ENCODE measurements at places on chromosomes 2 and 18.

- DNase-seq: peak; percentile 51
These were observed 232.4 kb downstream of the CD226 start for GRCh38 chr18:69715191-69715795.

DNA sequence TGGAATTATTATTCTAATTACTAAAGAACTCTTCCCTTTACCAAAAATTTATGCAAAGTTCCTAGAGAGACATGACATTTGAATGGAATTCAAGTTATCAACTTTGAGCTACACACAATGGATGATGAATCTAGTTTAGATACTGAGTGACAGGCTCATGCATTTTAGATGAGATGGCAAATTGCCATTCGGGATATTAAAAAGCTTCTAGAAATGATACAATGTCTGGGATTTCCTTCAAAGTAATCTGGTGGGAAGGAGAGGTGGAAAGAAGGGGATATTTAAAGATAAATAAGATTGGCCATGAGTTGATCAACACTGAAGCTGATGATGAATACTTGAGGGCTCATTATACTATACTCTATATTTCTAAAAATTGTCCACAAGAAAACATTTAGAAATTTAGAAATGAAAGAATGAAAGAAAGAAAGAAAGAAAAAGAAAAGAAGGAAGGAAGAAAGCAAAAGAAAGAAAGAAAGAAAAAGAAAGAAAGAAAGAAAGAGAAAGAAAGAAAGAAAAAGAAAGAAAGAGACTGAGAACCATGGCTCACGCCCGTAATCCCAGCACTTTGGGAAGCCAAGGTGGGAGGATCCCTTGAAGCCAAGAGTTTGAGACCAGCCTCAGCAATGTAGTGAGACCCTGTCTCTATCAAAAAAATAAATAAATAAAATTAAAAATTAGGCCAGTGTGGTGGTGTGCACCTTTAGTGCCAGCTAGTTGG lies 62.6 kb upstream of the NEDD4L start:
- no peak for DNase-seq

DNA sequence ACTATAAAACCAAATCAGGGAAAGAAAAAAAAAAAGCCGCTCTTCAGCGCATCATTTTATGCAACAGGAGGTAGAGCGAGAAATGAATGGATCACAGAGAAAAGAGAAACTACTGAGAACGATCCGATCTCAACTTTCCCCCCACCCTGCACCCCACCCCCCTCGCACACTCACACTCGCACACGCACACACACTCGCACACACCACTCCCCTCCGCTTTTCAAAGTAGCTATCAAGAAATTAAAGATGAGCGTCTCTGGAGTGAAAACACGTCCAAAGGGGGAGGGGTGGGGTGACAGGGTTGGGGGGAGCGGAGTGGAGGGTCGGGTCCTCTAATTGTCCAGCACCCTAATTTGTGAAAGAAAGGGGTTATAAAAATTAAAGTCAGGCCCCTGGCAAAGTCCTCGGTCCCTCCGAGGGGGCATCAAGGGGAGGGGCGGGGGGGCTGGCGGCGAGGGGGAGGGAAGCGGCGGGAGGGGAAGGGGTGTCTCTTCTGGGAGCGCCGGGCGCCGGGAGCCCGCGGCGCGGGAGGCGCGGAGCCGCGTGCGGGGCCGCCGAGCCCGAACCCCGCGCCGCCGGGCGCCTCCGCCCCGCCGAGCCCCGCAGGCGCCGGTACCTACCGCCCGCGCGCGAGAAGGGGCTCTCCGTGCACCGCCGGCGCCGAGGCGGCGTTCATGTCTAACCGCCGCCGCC lies 428 bp downstream of the TCF4 start:
- no peak for DNase-seq

GRCh38 chr2:21011453-21011852 lies 32.4 kb downstream of the APOB start:
- DNase-seq: no peak

DNA sequence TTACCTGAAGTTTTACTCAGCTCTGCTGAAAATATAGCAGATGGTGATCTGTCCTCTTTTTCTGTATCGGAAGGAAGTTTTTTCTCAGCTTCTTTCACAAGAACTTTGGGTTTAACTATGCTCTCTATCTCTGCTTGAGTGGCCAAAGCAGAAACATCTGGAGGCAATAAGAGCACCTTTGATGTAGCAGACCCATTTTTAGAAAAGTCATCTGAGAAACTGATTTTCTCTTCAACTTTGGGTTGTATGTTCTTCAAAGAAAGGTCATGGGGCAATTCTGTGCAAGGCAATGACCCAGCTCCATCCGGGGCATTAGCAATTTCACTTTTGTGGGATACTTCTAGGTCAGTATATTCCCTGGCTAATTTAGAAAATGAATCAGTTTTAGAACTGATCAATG lies 25.2 kb downstream of the RTN4 start:
- no peak for DNase-seq

DNA sequence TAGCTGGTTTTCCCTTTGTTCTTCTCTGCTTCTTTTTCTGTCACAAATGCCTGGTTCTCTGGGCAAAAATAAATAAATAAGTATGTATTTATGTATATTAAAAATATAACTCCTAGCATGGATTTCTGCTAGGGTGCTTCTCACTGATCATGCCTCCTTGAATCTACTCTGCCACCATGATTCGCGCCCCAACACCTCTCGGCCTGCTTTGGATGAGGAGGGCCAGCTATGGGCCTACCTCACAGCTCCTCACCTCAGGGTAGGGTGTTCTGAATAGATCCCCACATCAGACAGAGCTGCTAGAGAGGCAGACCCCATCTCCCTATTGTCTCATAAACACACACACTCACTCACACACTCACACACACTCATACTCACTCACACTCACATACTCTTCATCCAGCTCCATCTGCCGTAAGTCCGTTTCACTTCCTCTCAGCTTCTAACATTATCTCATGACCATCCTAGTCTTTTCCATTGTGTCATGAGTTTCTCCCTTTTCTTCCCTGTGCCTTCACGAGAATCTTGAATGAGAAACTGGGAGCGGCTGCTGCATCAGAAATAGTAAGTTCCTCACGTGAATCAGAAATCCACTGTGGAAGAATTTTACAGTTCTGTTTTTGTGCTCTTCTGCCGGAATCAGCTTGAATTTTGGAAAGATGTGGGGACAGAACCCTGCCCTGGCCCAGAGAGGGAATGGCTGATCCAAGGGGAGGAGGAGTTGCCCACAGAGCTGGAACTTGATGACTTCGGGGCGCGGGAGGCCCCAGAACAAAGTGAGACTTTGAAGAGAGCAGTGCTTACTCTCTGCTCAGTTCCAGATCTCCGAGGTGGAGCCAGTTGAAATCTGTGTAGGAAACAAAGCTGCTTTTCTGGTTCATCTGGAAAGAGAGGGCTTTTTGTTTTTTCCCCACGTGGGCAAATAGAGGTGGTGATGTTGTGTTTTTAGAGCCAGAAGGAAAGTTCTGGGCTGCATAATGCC lies 20.9 kb downstream of the ANXA4 start:
- no peak for DNase-seq

GRCh38 chr2:29898999-29899398 lies 22.4 kb downstream of the ALK start:
- DNase-seq: no peak

GRCh38 chr2:168948621-168949212 lies 47.6 kb downstream of the G6PC2 start:
- DNase-seq: no peak

DNA sequence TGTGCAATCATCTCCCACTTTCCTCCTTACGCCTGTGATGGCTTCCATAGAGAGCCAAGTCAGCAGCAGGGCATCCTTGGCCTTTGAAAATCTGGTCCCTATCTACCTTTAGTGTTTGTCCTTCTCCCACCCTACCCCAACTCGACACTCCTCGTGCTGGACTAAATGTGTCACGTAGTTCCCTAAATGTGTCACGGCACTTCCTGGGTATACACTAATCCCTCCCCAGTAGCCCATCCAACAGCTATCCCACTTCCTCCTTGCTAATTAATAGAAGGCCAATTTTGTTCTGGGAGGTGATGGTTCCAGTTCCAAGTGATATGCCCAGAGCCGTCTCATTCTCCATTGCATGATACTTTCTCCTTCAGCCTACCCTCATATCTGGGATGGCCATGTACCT lies 36.5 kb upstream of the ZFP36L2 start:
- DNase-seq: no peak

DNA sequence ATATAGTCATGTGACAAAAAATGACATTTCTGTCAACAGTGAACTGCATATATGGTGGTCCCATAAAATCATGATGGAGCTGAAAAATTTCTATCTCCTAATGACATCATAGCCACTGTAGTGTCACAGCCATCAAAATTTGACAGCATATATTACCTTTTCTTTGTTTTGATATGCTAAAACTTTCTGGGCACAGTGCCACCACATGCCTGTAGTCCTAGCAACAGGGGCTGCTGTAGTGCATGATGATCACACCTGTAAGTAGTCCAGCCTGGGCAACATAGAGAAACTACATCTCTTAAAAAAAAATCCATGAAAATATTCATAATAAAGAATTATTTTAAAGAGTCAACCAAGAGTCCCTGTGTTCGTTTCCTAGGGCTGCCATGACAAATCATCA lies 155.5 kb upstream of the SERTAD2 start:
- DNase-seq: no peak

- no peak for DNase-seq
These were observed 180.5 kb downstream of the VWC2L start for GRCh38 chr2:214591366-214591765.

DNA sequence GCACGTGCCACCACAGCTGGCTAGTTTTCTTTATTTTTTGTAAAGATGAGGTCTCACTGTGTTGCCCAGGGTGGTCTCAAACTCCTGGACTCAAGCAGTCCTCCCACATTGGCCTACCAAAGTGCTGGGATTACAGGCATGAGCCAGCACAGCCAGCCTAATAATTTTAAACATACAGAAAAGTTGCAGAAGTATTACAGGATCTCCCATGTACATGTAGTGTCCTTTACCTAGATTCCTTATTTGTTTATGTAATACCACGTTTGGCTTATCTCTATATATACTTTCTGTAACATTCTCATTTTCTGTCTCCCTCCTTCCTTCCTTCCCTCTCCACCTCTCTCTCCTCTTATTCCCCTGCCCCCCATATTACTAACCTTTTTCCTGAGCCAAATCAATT lies 41.7 kb downstream of the PPM1B start:
- no peak for DNase-seq

- DNase-seq: no peak
These were observed 12.8 kb upstream of the RHOB start for GRCh38 chr2:20433946-20434553.

DNA sequence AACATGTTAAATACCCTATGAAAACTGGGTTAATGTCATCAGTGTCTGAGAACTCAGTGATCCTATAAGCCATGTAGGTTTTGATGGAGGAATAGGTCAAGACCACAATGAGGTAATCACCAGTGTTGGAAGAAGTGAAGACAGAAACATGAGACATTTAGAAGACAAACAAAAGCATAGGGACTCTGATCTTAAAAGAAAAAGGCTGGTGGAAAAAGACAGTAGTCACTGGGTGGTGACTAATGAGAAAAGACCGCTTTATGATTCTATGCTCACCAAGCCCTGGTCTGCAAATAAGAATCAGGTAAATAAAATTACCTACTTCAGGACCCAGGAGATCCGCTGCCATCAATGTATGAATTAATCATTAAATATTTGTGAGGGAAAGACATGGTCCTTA lies 271.9 kb downstream of the GPD2 start:
- no peak for DNase-seq

GRCh38 chr2:67895227-67895941 lies 167.4 kb downstream of the C1D start:
- DNase-seq: no peak

DNA sequence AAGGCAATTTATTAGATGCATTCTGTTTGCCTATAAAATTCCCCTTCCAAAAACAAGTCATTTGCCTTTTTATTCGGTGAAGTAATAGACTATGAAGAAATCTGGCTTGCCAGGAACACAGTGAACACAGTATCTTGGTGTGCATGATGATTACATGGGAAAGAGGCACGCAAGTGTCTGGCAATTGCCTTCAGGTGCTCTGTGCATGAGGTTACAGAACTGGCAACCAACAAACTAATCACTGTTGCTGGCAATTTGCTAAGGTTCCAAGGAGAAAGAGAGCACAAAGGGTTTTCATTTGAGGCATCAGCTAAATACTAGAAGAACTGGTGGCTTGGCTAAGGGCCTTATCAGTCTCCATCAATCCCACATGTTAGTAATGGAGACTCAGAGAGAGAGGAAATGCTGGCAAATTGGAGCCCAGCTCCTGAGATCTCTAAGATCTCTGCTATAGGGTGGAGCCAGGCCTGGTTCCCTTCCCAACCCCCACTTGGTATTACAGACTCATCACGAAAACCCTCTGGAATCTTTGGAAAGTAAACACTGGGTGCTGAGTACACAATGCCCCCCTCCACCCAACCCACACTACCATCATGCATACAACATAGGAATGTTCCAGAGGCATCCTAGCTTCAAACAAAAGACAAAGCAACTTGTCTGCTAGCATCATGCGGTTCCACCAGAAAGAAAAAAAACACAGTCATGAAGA lies 10.4 kb downstream of the RNF152 start:
- DNase-seq: no peak

GRCh38 chr2:10324095-10324832 lies 21.6 kb downstream of the HPCAL1 start:
- no peak for DNase-seq

DNA sequence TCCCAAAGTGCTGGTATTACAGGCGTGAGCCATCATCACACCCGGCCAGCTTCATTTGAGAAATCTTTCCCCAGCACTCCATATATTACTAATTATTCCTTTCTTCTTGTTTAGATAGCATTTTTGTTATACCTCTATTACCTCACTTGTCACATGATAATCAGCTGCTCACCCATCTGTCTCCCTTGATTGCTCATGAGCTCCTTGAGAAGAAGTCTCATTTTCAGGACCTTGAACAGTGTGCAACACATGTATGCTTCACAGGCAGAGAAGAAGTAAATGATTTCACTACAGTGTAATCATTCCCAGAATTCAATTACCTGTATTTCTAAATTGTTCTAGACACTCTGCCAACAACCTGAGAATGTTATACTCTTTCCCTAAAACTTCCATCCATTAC lies 6.2 kb downstream of the PAIP2B start:
- DNase-seq: no peak

- no peak for DNase-seq
These were observed 31.8 kb upstream of the FZD7 start for GRCh38 chr2:202001826-202002225.

- DNase-seq: no peak
These were observed 17.7 kb downstream of the SH3BP4 start for GRCh38 chr2:234969306-234970098.

All from T-helper 2 cell (primary cell).